ENCODE measurements at places on chromosomes 2 and 18. TPM values are rescaled to one million over a fixed set of nuclear protein-coding genes. Genes with fewer than 3 reads are reported as not detected.

The NPHP1 gene
- 3.7 TPM for total RNA-seq

The AP1S3 gene
- total RNA-seq: 19.0 TPM

The ADRA2B gene
- 0.08 TPM for total RNA-seq

The MSTN gene
- total RNA-seq: not detected

The GATA6 gene
- total RNA-seq: 1.0 TPM

The SPAG16 gene
- total RNA-seq: 10.9 TPM

The CCL20 gene
- total RNA-seq: 10.0 TPM

The FAM237A gene
- not detected for total RNA-seq

The NYAP2 gene
- not detected for total RNA-seq

The HAAO gene
- total RNA-seq: not detected

The CHST9 gene
- not detected for total RNA-seq

The KCTD18 gene
- total RNA-seq: 22.7 TPM

The ANKRD30BL gene
- total RNA-seq: not detected

The PTRHD1 gene
- total RNA-seq: 32.5 TPM

The SH2D6 gene
- total RNA-seq: 0.23 TPM

The APLF gene
- 2.2 TPM for total RNA-seq

The SH3BP4 gene
- 40.7 TPM for total RNA-seq

The CXCR1 gene
- total RNA-seq: 0.11 TPM

The PLA2R1 gene
- 4.5 TPM for total RNA-seq

The CRYBA2 gene
- not detected for total RNA-seq

The TCF23 gene
- not detected for total RNA-seq

The MOGAT1 gene
- not detected for total RNA-seq

The ABCG5 gene
- not detected for total RNA-seq

The MDH1B gene
- total RNA-seq: not detected

The RGPD3 gene
- total RNA-seq: 0.08 TPM

The UGT1A3 gene
- not detected for total RNA-seq

The C18orf32 gene
- 29.0 TPM for total RNA-seq

The EML6 gene
- total RNA-seq: 0.04 TPM
